Stimulated activated CD4-positive, alpha-beta T cell treated with anti-CD3 and anti-CD28 coated beads, Interleukin-2, amount 100 ng/mL, for 48 hours (primary cell): ENCODE measurements at places on chromosomes 12 and 14.

GRCh38 chr14:74563586-74564159 is 48.4 kb downstream of the LTBP2 start:
- DNase-seq, result no peak

GRCh38 chr14:75904311-75904710 is 77.5 kb downstream of the TGFB3 start:
- DNase-seq, result no peak

DNA sequence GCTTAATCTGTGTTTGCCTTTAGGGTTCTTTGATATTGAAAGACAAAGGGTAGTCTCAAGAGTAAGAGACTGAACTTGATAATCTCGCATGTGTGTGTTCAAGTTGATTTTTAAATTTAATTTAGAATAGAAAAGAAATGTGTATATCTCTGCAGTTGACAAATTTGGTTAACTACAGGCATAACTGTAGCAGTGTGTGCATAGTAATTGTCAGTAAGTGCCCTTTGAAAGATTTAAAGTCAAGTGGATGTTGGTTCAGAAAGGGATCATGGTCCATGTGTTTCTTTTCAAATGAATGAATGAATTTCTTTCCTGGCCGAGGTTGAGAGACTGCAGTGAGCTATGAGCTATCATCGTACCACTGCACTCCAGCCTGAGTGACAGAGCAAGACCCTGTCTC is 49.9 kb upstream of the DYRK2 start:
- no peak for DNase-seq

DNA sequence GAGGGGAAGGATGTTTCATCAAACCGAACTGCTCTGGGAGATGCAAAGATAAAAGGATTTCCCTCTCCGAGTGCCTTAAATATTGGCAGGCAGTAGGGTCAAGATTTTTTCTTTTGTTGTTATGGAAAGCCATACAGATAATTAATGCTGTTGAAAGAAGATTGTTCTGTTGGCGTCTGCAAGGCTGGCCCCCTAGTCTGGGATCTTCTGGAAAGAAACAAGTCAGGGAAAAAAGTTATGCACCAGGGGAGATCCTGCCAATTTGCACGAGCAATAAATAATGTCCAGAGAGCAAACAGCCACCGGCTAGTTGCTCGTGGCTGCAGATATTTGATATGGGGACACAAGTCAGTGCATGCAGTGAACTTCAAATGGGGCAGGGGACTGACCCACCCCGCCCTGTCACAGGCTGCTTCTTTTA is 202.1 kb upstream of the MYL2 start:
- no peak for DNase-seq

DNA sequence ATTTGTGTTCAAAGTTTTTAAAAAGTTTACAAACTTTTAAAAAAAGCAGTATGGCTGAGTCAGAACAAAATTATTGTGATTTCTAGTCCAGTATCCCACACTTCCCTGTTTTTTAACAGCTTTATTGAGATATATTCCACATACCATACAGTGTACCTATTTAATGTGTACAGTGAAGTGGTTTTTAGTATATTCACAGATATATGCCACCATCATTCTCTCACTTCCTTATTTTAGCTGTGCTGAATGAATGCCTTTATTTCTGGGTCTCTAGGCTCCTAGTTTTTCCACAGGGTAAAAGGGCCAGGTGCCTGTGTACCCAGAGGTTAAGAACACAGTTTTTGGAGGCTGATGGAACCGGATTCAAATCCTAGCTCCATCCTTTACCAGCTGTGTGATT is 58.9 kb upstream of the SRSF5 start:
- DNase-seq, result no peak

DNA sequence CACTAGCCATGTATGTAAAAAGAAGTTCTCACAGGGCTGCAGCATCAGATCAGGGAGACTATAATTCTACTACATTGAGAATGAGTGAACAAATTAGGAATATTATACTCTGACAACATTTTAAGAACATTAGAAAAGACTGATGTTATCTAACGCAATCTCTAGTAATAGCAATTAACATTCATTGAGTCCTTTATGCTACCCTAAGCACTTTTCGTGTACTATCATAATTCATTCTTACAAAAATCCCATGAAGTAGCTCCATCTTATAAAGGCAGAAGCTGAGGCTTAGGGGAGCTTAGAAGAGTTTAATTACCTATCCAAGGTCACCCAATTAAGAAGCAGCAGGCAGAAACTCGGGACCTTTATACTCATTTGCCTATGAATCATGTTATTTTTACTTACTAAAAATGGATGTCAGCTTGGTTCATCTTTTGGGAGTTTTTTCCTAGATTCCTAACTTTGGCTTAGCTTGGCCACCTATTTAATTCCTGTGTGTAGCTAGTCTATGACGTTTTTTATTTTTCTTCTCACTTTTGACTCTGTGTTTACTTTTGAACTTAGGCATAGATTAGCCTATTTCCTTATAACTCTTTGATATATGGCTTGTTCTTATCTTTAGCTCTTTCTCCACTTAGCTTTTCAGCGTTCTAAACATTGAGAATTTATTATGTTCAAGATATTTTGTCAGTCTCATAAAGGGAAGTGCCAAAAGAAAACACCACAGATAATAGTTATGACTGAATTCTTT is 333.5 kb upstream of the DCN start:
- no peak for DNase-seq

- DNase-seq, result no peak
Observed at GRCh38 chr12:132399092-132400010, 70.0 kb upstream of the GALNT9 start.

DNA sequence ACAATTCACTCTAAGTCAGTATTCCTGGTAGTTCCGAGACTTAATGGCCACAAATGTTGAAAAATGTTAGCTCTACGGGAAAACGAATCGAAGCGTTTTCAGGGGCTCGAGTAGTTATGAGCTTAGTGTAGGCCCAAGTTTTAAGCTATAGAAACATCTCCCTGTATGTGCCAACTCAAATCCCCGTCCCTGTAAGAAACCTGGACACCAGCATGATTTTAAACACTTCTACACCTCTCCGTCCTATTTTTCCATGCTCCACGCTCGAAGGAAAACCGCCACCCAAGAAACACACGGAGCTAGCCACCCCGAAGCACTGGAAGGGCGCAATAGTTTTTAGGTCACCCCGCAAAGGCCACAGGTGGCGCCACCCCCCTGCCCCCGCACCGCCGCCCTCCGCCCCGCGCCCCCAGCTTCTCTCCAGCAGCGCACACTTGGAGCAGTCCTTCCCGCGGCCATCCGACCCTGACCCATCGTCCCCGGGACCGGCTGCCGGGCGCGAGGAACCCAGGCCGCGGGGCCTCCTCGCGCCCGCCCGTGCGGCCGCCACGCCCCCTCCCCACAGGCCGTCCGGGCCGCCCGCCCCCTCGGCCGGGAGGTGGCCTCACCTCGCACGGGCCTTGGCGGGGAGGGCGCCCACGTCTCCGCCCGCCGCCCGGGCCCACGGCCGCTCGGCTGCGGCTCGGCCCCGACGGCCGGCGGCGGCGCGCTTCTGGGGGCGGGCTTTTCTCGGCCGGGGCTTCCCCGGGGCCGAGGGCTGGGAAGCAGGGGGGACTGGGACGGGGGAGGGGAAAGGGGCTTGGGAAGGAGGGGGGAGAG is 522 bp downstream of the R3HDM2 start:
- DNase-seq, result no peak

GRCh38 chr12:100141998-100142850 is 450 bp downstream of the BLTP3B start:
- peak; percentile 39 for DNase-seq

- DNase-seq, result no peak
Observed at GRCh38 chr12:109377139-109377685, 29.5 kb downstream of the MYO1H start.

- no peak for DNase-seq
Observed at GRCh38 chr12:92133795-92134637, 11.6 kb downstream of the BTG1 start.

- no peak for DNase-seq
Observed at GRCh38 chr12:14890701-14891100, 5.0 kb upstream of the MGP start.

GRCh38 chr14:29804481-29805266 is 123.0 kb downstream of the PRKD1 start:
- no peak for DNase-seq

- no peak for DNase-seq
Observed at GRCh38 chr12:45305907-45306306, 90.0 kb downstream of the ANO6 start.

- DNase-seq, result no peak
Observed at GRCh38 chr12:93825501-93825888, 148.3 kb downstream of the CRADD start.

- no peak for DNase-seq
Observed at GRCh38 chr12:109831365-109831764, 1.8 kb downstream of the TRPV4 start.

- no peak for DNase-seq
Observed at GRCh38 chr14:51304941-51305340, 64.9 kb downstream of the TMX1 start.

DNA sequence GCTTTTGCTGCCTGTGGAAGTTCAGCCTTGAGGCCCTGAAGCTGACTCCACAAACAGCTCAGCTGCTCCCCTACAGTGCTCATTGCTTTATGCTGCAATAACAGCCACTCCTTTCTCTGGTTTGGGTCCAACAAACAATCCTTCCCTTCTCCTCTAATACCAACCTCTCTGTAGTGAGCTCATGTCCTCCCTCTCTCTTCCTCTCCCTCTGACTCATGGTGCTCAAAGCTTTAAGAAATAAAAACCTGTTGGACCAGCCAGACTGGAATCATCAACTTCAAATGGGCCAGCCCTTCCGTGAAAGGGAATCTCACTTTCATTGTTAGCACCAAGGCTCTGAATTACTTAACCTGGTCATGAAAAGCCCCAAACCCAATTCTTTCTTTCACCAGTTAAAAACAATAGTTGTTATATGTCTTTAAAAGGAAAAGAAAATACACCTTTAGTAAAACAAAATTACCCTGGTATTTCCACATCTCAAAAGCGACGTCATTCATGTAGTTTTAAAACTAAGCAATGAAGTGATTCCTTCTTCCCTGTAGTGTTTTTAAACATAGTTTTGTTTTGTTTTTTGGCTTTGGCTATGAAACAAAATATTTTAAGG is 126.4 kb downstream of the DUSP6 start:
- DNase-seq, result peak; percentile 25

- no peak for DNase-seq
Observed at GRCh38 chr12:21631367-21631766, 26.3 kb downstream of the LDHB start.

DNA sequence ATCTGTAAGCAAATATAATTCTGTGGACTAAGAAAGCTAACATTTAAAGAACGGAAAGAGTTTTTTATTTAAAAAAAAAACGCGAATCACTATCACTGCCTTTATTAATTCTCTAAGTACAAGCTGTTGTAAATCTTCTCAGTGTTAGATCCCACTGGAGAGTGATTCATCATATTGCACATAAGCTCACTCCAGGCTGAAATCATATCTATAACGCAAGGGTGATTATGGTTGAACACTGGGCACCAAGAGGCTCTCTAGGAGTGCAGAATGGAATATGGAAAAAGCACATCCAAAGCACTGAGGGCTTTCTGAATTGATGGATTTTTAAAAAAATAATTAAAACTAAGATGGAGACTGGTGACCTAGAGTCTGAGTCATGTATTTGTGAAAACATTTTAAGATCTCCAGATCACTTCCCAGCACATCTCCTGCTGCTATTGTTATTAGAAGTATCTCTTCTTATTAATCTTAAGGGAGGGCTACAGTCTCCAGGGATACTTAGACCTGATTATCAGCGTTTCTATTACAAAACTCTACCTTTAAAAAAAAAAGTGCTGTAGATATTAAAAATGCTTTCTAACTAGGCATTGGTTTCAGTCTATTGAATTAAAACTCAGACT is 1106.8 kb downstream of the AACS start:
- no peak for DNase-seq

- DNase-seq, result no peak
Observed at GRCh38 chr12:116332705-116333380, 55.4 kb upstream of the MED13L start.

DNA sequence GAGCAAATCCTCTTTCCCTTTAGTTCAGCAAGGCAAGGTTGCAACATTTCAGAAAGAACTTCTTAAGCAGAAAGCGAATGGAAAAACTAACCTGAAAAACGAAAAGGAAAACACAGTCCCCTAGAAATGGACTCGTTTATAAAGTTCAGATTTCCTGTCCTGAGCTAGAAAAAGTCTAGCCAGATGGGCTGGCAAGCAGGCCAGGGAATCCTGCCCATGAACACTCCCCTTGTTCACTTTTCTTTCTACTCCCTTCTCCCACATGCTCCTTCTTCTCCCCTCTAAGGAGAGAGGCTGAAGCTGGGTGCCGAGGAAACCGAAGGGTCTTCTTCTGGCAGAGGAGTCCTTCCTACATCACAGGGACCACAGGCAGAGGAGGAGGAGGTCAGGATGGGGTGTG is 27.1 kb downstream of the LTBP2 start:
- DNase-seq, result no peak

- no peak for DNase-seq
Observed at GRCh38 chr14:49971156-49972130, 78.6 kb downstream of the ARF6 start.

- DNase-seq, result no peak
Observed at GRCh38 chr12:44603701-44604100, 272.4 kb downstream of the NELL2 start.

DNA sequence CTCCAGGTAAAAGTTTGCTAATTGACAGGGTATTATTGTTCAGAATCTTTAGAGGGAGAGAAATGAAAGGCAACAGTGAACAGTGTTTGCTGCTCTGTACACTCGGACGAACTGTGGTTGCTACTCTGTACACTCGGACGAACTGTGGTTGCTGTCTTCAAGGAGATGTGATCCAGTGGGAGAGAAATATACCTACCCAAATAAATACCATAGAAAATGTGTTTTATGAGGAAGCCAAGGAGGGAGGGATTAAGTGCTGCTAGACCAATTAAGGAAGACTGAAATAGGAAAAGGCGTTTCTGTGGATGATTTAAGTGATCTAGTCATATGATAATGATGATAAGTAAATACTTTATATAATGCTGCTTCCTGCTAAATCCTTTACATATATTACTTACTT is 2.7 kb downstream of the STK38L start:
- no peak for DNase-seq

- DNase-seq, result no peak
Observed at GRCh38 chr12:89059721-89060541, 292.4 kb downstream of the DUSP6 start.

DNA sequence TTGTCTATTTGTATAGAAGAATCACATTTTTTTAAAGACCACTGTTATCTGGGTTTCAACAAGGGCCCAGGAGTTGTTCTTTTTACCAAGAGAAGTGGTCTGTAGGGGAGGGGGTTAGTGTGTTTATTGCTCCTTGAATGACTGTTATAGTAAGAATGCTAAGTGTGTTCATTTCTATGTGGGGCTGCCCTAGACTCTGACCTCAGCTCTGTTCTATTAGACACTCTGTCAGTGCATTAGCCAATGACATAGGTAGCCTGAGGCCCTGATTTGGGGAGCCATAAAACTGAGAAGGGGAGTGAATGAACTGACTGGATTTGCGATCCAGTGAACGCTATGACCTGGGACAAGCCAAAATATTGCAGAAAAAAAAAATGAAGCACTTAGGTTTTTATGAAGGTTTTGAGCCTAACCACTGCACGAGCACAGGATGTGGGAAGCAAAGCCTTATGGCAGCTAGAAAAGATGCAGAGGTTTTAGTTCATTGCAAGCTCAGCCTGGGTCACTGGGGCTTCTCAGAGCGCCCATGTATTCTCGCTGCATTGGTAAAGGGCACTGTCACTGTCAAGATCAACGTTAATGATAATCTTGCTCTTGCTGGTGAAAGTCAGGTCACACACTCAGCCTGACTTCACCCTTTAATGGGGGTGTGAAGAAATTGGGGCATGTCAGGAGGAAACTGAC is 63.8 kb downstream of the PRKCH start:
- no peak for DNase-seq

- DNase-seq, result no peak
Observed at GRCh38 chr14:81980601-81981306, 447.1 kb upstream of the SEL1L start.
